ENCODE measurements at places on chromosomes 6 and 20. TPM values are rescaled to one million over a fixed set of nuclear protein-coding genes. Genes with fewer than 3 reads are reported as not detected.

GRCh38 chr6:142013875-142014495, 118.7 kb upstream of the GJE1 start:
- H3K27ac ChIP-seq = no peak overlapping the region
- no peaks in the 10 kb centered on the region for H3K27me3 ChIP-seq
- no peaks in the 10 kb centered on the region for H3K4me1 ChIP-seq

The MAN1A1 gene
- 57.8 TPM for total RNA-seq

DNA sequence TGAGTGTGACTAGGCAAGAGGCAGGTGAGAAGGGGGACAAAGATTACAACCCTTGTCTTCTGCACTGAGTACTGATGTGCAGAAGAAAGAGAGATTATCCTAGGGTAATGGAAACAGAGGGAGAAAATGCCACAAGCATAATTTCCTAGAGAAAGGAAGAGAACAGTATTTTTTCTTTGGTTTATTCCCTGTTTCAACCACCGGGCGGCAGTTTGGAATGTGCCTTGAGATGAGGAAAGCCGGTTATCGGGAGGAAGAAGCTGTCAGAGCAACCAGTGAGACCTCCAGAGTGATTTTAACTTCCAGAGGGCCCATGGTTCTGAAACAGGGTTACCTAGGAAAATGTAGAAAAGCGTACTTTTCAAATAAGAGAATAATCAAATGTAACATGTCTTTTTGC, 121.4 kb downstream of the REV3L start:
- H3K27me3 ChIP-seq = no peaks in the 10 kb centered on the region
- H3K36me3 ChIP-seq = no peaks in the 10 kb centered on the region
- no peak for DNase-seq
- no peaks in the 10 kb centered on the region for H3K4me1 ChIP-seq

The C6orf58 gene
- total RNA-seq = not detected

- H3K27me3 ChIP-seq = no peaks in the 10 kb centered on the region
- no peaks in the 10 kb centered on the region for H3K36me3 ChIP-seq
- H3K27ac ChIP-seq = no peak overlapping the region
- H3K4me3 ChIP-seq = no peak overlapping the region
These were observed 274.9 kb downstream of the SMOC2 start for GRCh38 chr6:168715643-168716481.

The RGS17 gene
- 2.2 TPM for total RNA-seq

DNA sequence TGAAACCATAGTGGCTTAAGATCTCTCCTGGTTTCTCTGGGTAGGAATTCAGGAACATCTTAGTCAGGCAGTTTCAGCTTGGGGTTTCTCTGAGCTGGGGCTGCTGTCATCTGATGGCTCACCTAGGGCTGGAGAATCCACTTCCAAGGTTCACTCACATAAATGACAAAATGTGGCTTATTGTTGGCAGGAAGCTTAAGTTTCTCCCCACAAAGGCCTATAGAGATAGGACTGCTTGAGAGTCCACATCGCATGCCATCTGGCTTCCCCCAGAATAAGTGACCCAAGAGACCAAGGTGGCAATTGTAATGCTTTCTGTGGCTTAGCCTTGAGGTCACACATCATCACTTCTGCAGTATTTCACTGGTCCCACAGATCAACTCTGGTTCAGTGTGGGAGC, 131.4 kb downstream of the EDN1 start:
- no peak overlapping the region for H3K27ac ChIP-seq
- no peaks in the 10 kb centered on the region for H3K36me3 ChIP-seq
- no peaks in the 10 kb centered on the region for H3K27me3 ChIP-seq

DNA sequence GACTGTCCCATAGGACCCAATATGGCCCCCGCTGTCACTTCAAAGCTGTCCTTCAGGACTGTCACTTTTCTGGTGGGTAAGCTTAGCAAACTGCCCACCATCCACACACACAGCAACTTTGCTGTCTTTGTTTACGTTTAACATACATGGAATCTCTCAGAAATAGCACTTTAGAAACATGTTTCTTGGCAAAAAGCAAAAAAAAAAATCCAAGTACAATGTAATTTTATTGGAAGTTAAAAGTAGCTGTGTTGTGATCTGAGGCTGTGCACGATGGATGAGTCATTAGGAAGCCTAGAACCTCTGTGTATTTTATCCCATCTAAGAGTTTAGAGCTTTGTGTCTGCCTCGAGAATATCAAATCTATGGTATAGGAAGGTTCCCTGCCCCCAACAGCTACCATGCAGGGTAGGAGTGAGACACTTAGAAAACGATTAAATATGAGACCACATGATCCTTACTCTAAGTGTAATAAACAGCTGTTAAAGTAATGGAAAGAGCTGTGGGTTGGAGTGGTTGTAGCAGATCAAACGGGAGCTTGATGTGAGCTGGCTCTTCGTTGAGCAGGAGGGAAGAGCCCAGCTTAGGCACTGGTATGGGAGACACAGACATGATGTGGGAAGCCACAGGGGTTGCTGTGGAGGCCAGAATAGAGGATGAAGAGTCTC, 119.5 kb downstream of the PLEKHG1 start:
- no peak overlapping the region for H3K4me3 ChIP-seq
- H3K4me1 ChIP-seq = no peaks in the 10 kb centered on the region
- no peaks in the 10 kb centered on the region for H3K36me3 ChIP-seq
- DNase-seq = no peak

DNA sequence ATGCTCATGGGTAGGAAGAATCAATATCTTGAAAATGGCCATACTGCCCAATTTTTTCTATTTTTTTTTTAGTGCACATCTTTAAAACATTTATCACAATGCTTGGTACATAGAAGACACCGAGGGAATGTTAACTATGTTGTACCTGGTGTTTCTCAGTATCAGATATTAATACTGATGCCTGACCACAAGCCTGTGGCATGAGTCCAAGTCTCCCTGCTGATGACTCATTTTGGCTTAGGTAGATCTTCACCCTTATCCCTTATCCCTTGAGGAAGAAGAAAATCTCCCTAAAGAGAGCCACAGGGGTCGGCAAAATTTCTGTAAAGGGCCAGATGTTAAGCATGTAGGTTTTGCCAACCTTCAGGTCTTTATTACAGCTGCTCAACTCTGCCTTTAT, 14.5 kb downstream of the CD109 start:
- DNase-seq = no peak
- no peak overlapping the region for H3K4me3 ChIP-seq
- H3K27me3 ChIP-seq = no peaks in the 10 kb centered on the region
- no peaks in the 10 kb centered on the region for H3K36me3 ChIP-seq

GRCh38 chr6:100575921-100576320, 111.2 kb upstream of the SIM1 start:
- H3K27me3 ChIP-seq = no peaks in the 10 kb centered on the region
- no peaks in the 10 kb centered on the region for H3K36me3 ChIP-seq

DNA sequence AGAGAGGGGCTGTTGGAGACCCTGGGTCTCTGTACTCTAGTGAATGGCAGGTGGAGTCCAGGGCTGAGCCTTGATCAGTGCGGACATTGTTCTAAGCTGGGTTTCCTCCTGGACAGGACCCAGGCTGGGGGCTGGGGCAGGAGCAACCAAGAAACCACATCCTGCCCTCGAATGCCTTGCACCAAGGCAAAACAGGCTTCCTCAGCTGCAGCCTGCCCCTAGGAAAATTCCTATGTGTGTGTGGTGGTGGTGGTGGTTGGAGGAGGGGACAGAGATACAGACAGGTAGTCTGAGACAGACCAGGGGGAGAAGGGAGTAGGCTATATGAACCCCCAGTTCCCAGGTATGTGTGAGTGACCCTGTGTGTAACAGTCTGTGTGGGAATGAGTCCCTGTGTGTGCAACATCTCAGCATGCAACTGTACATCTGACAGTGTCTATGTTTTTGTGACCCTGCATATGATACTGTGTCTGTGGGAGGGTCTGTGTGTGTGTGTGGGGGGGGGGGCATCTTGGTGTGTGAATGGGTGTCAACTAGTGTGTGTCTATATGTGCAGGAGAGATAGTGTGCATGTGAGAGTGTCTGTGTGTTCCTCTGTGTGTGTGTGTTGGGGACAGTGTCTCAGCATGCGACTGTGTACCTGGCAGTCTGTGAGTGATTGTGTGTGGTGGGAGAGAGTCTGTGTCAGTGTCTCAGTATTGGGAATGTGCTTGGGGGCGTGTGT, 3.0 kb downstream of the GLP1R start:
- H3K4me1 ChIP-seq = no peaks in the 10 kb centered on the region
- no peak overlapping the region for H3K4me3 ChIP-seq
- H3K27me3 ChIP-seq = no peaks in the 10 kb centered on the region
- no peak for DNase-seq

- no peak overlapping the region for H3K27ac ChIP-seq
- DNase-seq = no peak
- peaks cover 5% of the 10 kb centered on the region for H3K4me1 ChIP-seq
- no peak overlapping the region for H3K4me3 ChIP-seq
- H3K27me3 ChIP-seq = no peaks in the 10 kb centered on the region
These were observed 962.5 kb downstream of the KIF16B start for GRCh38 chr20:15610787-15611186.

DNA sequence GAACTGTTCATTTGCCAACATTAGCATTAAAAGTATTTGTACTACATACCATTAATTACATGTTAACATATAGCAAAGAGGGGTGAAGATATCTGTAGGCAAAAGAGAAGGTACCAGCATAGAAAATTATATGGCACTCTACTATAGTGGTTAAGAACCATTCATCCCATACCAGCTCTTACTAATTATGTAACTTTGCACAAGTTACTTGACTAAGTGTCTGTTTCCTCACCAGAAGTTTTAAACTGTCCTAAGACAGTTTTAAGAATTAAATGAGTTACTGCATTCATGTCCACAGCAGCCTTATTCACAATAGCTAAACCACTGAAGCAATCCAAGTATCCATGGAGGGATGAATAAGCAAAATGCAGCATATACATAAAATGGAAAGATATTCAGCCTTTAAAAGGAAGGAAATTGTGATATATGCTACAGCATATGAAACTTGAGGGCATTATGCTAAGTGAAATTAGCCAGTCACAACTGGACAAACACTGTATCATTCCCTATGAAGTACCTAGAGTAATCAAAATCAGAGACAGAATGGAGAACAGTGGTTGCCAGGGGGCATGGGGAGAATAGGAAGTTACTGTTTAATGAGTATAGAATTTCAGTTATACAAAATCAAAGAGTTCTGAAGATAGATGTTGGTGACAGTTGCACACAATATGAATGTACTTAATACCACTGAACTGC, 98.9 kb downstream of the RNGTT start:
- H3K4me3 ChIP-seq = no peak overlapping the region
- no peaks in the 10 kb centered on the region for H3K36me3 ChIP-seq
- H3K27me3 ChIP-seq = no peaks in the 10 kb centered on the region
- H3K27ac ChIP-seq = no peak overlapping the region
- DNase-seq = no peak
- H3K4me1 ChIP-seq = peaks cover 4% of the 10 kb centered on the region

- no peaks in the 10 kb centered on the region for H3K27me3 ChIP-seq
- DNase-seq = peak; percentile 60
- H3K36me3 ChIP-seq = no peaks in the 10 kb centered on the region
- no peak overlapping the region for H3K4me3 ChIP-seq
- no peaks in the 10 kb centered on the region for H3K4me1 ChIP-seq
- no peak overlapping the region for H3K27ac ChIP-seq
These were observed 181.9 kb downstream of the NFATC2 start for GRCh38 chr20:51360451-51361201.

GRCh38 chr6:73372516-73372915, 2.8 kb upstream of the OOEP start:
- no peak for DNase-seq
- H3K36me3 ChIP-seq = no peaks in the 10 kb centered on the region
- no peaks in the 10 kb centered on the region for H3K4me1 ChIP-seq
- no peak overlapping the region for H3K4me3 ChIP-seq

The PROKR2 gene
- not detected for total RNA-seq

DNA sequence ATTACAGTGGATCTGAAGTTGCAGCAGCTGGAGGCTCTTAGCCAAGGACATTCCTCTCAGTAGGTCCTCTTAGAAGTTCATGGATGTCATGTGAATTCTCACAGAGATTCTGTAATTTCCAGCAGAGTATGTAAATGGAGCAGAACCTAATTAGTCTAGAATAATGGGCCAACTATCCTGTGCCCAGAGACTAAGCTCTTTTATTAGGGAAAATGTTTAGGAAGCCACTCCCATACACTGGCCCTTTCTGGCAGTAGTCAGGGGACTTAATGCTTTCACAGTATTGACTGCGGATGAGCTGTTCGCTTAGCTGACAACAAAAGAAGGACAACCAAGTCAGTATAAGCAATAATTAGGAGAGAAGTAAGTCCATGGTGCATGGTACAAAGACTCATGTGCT, 43.8 kb upstream of the KIF16B start:
- no peak overlapping the region for H3K27ac ChIP-seq
- H3K36me3 ChIP-seq = no peaks in the 10 kb centered on the region

DNA sequence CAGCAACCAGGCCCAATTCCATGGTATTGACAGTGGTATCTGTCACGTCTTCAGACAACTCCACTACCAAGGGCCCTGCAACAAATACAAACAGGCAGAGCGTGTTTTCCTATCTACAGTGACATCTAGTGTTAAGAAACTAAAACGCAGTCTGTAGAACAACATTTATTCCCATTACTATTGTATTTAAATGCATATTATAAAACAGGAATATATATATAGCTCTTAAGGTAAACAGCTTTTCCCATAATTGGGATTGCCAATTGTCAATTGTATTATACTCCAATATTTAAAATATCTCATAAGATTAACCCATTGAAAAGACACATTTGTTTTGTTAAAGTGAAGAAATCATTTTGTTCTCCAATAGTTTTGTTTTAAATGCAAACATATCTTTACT, 97.2 kb downstream of the KIF16B start:
- H3K27ac ChIP-seq = no peak overlapping the region
- H3K27me3 ChIP-seq = no peaks in the 10 kb centered on the region
- H3K4me3 ChIP-seq = no peak overlapping the region
- H3K4me1 ChIP-seq = no peaks in the 10 kb centered on the region

DNA sequence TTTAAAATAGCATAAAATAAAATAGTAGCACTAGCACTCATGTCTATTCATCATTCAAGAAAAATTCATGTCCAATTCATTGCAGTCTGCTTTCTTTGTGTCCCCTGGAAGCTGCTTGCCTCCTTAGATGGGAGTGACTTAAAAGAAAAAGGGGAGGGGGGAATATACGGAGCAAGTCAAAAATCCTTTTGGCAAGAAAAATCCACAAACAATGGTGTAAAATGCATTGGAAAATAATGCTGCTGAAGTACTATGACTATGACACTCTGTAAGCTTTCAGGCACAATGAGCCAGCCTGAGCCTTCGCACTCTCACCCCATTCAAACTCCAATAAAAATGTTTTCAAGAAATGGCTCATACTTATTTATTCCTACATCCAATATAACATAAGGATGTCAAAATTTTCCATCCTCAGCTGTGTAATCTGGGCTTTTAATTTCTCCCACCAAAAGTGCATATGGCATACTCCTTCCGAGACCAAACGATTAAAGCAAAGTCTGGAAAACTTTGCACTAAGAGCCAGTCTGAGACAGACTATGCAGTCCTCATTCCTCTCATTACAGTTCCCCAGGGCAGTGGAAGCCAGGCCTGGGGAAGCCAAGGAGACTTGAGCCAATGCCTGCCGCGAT, 790 bp downstream of the NEDD9 start:
- peak overlapping the region; percentile 97 for H3K27ac ChIP-seq
- H3K36me3 ChIP-seq = no peaks in the 10 kb centered on the region
- peak overlapping the region; percentile 99 for H3K4me3 ChIP-seq
- DNase-seq = peak; percentile 81

The SNAP25 gene
- 10.9 TPM for total RNA-seq

The ADGRB3 gene
- 6.1 TPM for total RNA-seq
